ENCODE measurements at places on chromosomes 6 and 20.

DNA sequence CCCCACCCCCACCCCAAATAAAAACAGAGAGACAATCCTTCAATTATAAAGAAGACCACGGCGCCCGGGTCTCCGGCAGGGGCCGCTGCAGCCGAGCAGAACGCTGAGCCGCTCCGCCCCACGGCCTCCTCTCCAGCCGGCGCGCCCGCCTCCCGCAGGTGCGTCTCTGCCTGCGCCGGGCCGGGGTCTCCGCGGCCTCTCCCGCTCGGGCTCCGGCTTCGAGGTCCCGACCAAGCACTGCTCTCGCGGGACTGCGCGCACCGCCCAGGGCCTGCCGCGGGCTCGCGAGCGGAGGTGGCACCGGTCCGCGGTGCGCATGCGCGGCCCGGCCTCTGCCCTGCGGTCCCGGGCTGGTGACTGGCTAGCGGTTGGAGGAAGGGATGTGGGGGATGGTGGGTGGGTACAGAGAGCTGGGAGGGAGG is 241 bp upstream of the SIRT5 start:
- peak; percentile 80 for DNase-seq

- DNase-seq, result no peak
Measured at GRCh38 chr6:19009769-19010168, 622.6 kb downstream of the RNF144B start.

DNA sequence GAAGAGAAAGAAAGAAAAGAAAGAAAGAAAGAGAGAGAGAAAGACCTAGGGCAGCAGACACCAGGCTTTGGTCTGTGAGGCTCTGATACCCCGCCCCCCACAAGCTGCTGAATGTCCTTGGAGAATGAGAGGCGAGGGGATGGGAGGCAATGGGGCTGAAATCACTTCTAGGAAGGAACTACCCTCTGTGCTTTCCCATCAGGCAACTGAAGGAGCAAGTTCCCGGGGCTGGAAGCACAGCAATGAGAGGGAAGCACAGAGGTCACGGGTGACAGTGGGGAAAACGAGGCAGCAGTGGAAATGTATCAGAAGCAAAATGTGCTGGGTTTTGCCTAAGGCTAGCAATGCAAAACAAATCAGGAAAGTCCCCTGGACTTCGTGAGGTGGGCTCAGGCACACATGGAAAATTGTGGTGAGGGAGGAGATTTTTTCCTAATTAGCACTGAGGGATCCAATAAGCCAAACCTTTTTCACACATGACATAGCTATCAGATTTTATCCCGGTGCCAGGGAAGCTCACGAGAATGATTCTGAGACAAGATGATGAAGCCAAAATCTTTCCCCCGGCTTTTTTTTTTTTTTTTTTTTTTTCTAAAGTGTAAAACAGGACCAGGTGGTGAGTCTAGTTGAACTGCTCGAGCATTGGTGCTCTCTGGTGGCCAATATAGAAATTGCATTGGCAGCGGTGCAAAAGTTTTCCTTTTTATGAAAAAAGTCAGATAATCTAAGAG is 16.8 kb upstream of the ARFGEF2 start:
- peak; percentile 35 for DNase-seq

GRCh38 chr20:10639737-10640556 is 33.9 kb downstream of the JAG1 start:
- no peak for DNase-seq

DNA sequence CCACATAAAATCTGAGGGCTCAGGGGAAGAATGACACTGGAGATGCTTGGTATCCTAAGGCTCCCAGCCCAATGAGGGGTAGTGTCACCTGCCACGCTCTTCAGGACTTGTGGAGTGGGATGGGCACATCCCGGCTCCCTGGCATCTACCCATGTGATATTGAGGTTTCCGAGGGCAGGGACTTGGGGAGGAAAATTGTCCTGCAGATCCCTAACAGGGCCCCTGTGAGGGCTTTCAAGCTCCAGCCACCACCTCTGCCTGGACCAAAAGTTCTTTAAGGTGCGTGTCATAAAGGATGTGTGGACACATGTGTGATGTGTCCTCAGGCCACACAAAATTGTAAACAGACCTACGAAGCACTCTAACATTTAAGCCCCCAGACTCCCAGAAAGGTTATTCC is 2.5 kb downstream of the SCML4 start:
- DNase-seq, result no peak

DNA sequence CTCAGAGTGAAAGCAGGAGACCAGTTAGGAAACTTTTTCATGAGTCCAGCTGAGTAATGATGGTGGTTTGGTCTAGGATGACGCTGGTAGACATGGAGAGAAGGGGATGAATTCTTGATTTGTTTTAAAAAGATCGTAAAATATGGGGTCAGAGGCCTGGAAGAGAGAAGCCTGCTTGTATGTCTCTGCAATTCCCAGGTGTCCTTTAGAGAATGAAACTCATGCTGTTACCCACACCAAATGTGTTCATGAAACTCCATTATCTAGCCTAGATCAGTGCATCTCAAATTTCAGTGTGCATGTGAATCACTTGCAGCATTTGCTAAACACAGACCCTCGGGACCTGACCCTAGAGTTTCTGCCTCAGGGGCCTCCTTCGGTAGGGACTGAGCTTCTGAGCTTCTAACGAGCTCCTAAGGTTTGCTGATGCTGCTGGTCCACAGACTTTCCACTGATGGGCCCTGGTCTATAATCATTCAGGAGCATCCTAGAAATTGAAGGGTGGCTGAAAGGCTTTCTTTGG is 302.0 kb upstream of the PLCB4 start:
- DNase-seq, result no peak

DNA sequence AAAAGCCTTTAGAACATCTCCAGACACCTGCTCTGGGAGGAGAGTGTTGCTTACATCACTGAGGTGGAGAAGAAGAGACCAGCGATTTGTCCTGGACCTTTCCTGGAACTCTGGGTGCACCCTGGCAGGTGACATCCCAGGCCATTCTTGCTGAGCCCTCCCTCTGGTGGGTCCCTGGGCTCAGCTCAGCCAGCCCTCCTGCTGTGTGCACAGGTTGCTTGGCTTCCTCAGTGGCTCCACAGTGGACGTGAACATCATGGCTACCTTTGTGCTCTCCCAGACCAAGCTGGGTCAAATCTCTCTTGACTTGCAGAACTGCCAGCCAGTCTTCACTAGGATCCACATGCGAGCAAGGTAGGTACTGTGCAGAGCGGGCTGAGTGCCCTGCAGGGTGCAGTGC is 19.9 kb upstream of the BPIFA2 start:
- DNase-seq, result no peak

DNA sequence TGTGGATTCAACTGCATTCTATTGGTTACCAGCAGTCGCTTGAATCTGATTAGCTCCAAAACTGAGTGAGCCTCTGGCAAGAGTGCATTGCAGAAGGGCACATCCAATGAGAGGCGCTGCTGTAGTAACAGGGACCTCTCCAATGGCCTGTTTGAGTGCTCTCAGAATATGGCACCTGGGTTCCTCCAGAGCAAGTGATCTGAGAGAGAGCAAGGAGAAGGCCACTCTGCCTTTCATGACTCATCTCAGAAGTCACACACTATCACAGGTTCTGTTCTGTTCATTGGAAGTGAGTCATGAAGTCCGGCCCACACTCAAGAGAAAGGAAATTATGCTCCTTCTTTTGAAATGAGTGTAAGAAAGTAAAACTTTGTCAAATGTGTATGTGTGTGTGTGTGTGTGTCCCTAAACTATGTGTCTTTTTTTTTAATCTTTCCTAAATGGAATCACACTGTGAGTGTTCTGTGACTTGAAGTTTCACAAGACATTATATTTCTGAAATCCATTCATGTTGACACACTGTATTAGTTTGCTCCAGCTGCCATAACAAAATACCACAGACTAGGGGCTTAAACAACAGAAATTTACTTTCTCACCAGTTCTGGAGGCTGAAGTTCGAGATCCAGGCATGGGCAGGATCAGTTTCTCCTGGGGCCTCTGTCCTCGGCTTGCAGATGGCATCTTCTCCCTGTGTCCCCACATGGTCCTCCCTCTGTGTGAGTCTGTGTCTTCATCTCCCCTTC is 138.3 kb upstream of the CDYL start:
- no peak for DNase-seq

- no peak for DNase-seq
Measured at GRCh38 chr20:23766531-23766930, 15.8 kb upstream of the CST1 start.
